ENCODE measurements at places on chromosomes 1 and 21.
A peak's percentile ranks its signal among the peaks of the same experiment; 100 is the strongest.

DNA sequence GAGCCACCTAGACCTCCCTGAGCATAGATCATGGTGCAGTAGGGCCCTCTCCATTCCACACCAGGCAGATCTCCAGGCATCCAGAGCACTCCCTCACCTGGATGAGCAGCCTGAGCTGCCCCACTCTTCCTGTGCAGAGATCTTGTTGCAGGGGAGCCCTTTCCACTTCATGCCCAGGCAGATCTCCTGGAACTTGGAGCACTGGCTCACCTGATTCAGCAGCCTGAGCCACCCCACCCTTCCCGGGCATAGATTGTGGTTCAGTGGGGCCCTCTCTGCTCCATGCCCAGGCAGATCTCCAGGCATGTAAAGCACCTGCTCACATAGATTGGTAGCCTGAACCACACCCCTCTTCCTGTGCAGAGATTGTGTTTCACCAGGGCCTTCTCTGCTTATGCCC, 78.0 kb downstream of the SEC16B start:
- no peak for DNase-seq

GRCh38 chr21:27840262-27840661, 873.4 kb upstream of the ADAMTS5 start:
- no peak for DNase-seq

- DNase-seq = no peak
These were observed 719 bp downstream of the S100A14 start for GRCh38 chr1:153615406-153615805.

DNA sequence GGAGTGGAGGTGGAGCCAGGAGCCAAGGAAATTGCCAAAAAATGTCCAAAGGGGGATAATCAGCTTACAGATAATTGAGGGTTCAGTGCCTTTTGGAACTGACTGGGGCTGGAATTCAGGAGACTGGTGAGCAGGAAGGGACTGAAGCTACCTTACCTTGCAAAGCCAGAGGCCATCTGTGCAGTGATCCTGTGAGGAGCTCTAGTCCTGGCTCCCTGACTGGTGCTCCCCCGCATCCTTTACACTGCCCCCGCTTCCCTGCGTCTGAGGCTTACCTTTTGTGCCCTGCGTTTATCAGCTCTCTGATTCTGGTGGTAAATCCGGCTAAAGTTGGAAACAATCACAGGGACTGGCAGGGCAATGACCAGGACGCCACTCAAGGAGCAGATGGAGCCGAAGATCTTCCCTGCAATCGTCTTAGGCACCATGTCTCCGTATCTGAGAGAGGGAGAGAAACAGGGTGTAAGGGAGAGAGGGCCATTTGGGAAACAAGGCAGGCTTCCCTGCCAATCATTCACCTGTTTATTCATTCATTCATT, 31.0 kb downstream of the DDX20 start:
- no peak for DNase-seq

GRCh38 chr1:226668173-226668560, 70.9 kb downstream of the ITPKB start:
- no peak for DNase-seq

- DNase-seq = no peak
These were observed 91.8 kb upstream of the VAMP3 start for GRCh38 chr1:7679159-7679872.

DNA sequence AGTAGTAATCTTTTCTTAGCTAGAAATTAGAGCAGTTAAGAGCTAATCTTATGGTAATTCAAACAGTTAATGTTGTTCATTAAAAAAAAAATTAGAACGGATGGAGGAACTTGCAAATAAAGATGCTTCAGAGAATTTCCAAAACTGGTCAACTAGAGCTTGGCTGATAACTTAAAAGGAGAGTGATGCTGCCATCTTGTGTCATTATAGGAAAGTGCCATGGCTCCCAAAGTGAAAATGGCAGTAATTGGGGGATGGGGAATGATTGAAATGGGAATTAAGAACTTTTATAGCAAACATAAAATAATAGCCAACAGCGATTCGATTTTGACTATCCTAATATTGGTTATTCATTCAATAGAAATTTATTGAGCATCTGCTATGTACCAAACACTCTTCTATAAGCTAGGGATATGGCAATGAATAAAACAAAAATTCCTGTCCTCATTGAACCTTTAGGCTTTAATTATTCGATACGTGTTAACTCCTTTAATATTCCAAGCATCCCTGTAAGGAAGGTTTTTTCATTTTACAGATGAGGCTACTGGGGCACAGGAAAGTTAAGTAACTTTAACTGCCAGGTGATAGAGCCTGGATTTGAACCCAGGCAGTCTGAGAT, 5.7 kb upstream of the PLPP3 start:
- DNase-seq = peak; percentile 58

DNA sequence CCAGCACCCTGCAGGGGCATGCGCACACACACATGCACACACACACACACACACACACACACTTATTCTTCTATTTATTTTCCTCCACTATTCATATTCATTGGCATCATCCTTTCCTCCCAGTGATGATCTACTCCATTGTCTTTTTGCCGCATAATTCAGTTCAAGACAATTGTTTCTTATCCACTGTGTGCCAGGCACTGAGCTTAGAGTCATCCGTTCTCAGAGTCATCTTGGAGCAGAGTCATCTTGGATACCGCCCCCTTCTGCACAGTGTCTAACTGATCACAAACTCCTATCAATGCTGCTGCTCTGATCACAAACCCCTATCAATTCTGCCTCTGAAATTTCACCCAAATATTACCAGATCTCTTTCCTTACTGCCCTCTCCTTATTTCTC, 102.8 kb upstream of the PROX1 start:
- DNase-seq = peak; percentile 90

GRCh38 chr1:60903591-60903990, 178.8 kb upstream of the NFIA start:
- peak; percentile 12 for DNase-seq

- DNase-seq = no peak
These were observed 79.3 kb downstream of the RPS6KA1 start for GRCh38 chr1:26608895-26609294.

DNA sequence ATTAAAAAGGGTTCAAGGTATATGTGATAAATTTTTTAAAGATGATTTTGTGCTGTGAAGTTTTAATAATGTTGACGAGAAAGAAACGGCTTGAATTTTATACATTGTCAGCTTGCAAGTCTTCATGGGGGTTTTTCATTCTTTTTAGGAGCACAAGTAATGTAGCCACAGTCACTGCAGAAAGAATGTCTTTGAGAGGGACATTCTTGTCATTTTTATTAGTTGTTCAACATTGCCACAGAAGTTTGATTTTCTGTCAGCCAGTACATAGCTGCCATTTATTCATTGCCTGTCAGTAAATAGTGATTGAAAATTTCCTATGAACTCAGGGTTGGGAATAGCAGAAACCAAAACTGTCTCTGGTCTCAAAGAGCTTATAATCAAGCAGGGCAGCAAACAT, 156.3 kb downstream of the DHRS3 start:
- DNase-seq = no peak

- DNase-seq = no peak
These were observed 83.9 kb upstream of the ATP1A1 start for GRCh38 chr1:116289193-116289592.

DNA sequence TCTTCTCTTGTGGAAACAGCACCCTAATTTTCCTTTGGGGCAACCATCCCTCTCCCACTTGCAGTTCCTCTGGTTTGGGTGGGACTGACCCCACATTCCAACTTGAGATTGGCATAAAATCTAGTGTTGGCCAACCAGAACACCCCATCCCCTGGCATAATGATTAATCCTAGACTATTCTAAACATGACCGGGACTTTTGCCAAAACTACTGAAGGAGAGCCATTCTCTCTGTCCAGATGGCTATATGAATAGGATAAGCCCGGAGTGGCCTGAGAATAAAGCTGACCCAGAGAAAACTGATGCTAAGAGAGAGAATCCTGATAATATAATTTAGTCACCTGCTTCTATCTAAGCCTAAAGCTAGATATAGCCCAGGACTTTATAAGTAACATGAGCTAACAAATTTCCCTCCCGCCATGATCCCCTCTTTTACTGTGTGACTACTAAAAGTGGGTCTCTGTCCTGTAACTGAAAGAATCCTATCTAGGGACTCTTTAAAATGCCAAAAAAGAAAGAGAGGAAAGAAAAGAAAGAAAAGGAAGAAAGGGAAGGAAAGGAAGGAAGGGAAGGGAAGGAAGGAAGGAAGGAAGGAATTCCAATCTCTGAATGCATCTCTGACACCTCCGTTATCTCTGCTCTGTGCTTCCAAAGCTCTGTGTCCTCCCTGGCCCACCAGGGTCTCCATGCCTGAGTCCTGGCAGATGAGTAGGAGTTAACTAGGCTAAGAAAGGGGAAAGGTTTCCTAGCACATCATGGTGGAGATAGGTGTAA, 28.0 kb upstream of the NRDC start:
- peak; percentile 38 for DNase-seq

DNA sequence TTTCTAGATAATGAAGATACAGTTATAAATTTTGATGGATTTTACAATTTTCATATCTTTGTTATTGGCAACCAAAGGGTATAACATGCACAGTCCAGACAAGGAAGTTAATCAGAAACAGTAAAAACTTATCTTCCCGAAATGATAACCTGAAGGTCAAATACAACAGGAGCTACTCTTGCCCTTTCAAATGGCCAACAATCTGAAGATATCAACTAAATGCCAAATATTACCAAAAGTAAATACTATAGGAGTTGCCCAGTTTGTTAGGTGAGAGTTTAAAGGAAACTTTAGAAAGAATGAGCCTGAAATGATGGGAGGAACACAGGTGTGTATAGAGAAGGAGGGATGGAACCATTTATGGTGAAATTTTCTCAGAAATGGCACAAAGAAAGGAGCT, 153.2 kb downstream of the RGS7 start:
- DNase-seq = no peak

DNA sequence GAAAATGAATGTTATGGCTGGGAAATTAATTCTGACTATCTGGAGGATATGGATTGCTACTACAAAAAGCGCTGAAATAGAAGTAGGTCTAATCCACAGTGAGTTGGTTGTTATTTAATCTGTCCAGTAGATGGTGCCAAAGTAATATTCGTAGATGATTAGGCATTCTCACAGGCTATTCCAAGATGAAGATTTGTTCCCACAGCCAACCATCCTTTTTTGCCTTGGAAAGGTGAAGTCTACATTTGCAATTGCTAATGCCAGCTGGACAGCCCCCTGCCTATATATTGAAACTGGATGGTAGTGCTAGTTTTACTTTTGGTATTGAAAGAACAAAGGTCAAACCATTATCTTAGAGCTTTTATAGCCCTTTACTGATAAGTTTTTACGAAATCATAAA, 43.8 kb downstream of the RBM11 start:
- DNase-seq = peak; percentile 39

DNA sequence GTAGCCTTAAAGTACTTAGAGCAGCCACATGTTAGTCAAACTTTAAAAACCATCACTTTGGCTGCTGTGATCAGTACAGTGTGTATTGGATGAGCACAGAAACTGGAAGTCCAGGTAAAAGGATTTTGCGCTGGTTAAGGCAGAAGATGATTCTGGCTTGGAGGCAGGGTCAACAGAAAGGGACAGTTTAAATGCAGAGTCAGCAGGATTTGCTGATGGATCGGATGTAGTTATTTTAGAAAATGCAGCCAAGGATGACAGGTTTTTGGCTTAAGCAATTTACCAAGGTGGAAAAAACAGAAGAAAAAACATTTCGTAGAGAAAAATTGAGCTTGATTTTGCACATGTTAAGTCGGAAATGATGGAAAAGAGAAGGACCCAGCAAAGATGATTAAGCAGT, 45.9 kb upstream of the MORC3 start:
- no peak for DNase-seq

GRCh38 chr1:54981466-54981865, 1.0 kb downstream of the TMEM61 start:
- no peak for DNase-seq

DNA sequence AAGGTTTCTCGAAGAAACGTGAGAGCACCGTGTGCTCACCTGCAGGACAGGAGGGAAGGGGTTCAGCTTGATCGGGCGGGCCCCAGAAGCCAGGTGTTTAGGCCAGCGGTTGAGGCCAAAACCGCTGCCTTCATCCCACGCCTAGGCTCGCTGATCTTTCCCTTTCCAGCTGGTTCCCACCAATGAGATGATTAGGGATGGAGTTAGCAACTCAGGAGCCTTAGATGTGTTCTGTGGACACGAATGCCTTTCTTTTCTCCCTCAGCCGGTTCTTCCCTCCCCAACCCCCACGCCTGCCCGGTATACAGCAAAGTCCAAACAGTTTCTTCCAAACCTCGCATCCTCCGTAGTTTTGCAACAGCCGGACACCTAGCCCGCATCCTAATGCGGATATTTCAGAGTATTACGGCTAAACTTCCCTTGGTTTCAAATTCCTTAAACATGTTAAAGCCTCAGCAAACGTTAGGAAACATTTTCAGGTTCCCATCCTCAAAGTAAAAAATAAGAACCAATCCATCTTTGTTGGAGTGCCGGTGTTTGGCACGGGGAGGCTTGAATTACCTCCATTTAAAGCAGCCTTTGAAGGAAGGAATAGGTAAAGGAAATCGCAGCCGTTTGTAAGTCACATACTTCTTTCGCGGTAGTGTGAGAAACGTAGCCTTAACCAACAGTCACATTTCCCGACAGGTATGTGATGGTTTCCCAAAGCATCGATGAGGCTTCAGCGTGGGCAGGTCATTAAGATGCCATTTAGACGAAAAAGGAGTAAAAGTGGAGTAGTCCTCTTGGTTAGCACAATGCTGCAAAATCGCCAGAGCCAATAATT, 1.1 kb downstream of the LRRC8C start:
- no peak for DNase-seq

DNA sequence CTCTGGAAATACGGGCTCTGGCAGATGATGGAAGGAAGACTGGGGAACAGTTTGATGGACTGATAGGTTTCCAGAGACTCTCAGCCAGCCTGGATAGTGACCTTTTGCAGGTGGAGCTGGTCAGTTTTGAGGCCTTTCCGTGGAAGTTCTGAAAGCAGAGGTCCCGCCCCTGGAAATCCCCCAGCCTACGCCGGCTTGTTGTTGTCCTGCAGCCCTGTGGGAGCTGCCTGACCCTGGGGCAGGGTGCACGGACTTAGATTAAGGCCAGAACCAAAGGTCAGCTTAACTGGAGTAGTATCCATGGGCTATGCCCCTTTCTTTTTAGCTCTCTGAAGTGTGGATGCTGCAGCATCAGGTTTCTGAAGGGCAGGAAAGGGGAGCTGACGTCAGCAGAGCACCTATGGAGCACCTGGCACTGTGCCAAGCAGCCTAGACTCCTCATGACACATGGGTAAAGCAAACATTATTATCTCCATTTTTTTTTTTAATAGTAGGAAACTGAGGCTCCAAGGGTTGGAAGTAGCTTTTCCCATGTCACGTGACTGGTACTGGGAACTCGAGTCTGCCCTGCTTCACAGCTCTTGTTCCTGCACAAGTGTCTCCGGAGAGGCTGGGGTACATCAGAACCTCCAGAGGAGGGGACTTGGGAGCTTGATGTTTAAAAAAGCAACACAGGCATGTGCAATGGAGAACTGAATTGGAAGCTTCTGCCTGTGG, 38.5 kb downstream of the IER5 start:
- no peak for DNase-seq

DNA sequence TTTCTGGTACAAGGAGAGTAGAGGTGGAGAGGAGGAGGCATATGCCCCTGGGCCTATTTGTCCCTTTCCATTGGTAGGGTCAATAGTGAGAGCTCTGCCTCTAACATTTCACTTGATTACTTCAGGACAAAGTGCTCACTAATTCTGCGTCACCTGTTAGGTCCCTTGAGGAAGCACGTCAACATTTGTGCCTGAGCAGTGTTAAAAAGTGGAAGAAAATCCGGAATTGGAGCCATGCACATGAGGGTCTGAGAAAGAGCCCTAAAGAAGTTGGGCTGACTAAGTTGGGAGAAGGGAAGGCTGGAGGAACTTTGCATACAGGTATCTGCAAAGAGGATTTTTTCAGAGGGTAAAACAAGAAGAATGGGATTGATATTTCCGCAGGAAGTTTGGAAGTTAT, 1.9 kb downstream of the SLC25A44 start:
- no peak for DNase-seq

GRCh38 chr1:175885326-175885725, 141.9 kb upstream of the TNR start:
- DNase-seq = no peak
